ENCODE measurements at places on chromosomes 6 and 20. TPM values are rescaled to one million over a fixed set of nuclear protein-coding genes. Genes with fewer than 3 reads are reported as not detected.

The DEFB121 gene
- not detected for total RNA-seq

- no peak for DNase-seq
Observed at GRCh38 chr6:87093651-87094050, 1.3 kb downstream of the CGA start.

The RAD21L1 gene
- not detected for total RNA-seq

DNA sequence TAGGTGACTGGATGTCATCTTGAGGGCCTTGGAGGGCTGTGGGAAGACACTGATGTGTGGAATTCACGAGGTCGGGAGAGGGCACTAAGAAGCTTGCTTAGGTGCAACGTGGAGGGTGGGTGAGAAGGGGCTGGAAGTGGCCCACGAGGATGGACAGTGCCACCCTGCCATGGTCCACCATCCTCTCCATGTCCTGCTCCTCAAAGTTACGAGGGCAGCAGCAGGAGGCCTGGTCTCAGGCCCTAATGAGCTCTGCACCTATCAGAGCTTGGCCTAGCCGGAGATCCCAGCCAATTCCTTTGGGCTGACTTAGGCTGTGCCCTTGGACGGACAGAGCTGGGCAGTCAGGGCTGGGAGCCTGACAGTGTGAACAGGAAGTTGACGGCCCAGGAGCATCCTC lies 27.8 kb upstream of the SCRT2 start:
- DNase-seq: no peak

The CD24 gene
- 2,810 TPM for total RNA-seq

DNA sequence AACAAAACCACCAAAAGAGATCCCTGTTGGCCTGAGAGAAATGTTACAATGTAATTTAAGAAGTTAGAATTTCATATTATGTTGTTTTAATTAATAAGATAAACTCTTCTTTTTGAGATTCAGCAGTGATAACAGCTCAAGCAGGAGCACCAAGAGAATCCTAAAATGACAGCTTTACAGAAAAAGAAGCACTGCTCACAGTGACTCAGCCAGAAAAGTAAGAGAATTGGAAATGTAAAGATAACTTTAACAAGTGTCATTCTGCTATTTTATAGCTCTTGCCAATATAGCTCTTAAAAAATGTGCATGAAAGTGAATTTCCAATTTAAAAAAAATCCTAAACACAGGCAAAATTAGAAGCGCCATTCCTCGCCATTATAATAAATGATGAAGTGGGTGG lies 111.3 kb downstream of the UBE3D start:
- DNase-seq: no peak

GRCh38 chr20:48298851-48299484 lies 513.7 kb upstream of the SULF2 start:
- DNase-seq: no peak

Measured in GM23338 (cell line).